ENCODE measurements at places on chromosomes 6 and 20.

DNA sequence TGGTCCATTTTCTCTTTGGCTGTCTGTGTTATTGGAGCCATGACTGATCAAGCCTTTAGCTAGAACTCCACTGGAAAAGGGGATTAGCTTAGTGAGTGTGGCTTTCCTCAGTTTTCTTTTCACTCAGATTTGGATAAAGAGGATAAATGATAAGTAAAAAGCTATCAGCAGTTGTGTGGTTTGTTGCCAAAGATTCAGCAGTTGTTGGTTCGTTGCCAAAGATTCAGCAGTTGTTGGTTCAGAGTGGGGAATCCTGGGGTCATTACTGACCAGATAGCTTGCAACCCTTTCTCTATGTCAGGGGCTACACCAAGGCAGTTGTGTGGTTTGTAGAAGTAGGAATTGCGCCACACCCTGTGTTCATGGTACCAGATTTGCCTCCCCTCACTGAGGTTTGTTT, 107.7 kb upstream of the SCP2D1 start:
- no peak for DNase-seq

DNA sequence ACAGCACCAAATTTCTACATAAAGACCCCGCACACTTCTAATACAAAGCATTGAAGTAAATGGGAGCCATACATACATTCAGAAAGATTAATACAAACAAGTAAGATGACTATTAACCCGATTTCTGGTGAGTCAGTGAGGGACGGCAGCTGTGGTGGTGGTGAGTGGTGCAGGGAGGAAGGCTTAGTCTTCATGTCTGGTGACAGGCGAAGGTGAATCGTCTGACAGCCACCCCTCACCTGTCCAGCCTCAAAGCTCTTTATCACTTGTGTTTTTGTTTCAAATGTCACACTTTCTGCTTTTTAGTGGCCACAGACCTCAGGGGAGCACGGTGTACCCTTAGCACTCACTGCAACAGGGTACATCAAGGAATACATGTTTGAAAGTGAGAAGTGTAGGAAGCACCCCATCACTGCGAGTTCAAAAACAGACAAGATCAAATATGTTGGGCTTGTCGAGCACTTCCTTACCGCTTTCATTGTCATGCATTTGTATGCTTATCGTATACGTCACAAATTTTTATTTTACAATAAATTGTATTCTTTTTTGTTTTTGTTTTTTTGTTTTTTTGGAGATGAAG, 63.5 kb downstream of the IRF4 start:
- DNase-seq, result peak; percentile 51

DNA sequence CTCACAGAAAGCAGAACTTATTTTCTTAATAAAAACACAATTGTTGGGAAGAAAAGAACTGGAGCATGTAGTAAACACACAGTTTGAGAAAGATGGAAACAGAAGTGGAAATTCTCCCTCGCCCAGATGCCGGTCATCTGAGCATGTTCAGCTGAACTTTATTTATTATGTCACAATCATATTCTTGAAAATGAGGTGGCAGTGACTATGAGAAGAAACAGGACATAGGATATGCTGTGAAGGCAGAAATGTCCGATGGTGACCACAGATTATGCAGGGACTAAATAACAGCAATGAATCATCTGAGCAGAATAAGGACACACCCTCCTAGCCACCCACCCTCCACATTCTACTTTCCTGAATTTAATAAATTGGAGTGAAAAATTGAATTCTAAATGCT, 425.3 kb upstream of the NOX3 start:
- DNase-seq, result no peak

GRCh38 chr6:43809417-43810305, 39.6 kb downstream of the VEGFA start:
- DNase-seq, result no peak

DNA sequence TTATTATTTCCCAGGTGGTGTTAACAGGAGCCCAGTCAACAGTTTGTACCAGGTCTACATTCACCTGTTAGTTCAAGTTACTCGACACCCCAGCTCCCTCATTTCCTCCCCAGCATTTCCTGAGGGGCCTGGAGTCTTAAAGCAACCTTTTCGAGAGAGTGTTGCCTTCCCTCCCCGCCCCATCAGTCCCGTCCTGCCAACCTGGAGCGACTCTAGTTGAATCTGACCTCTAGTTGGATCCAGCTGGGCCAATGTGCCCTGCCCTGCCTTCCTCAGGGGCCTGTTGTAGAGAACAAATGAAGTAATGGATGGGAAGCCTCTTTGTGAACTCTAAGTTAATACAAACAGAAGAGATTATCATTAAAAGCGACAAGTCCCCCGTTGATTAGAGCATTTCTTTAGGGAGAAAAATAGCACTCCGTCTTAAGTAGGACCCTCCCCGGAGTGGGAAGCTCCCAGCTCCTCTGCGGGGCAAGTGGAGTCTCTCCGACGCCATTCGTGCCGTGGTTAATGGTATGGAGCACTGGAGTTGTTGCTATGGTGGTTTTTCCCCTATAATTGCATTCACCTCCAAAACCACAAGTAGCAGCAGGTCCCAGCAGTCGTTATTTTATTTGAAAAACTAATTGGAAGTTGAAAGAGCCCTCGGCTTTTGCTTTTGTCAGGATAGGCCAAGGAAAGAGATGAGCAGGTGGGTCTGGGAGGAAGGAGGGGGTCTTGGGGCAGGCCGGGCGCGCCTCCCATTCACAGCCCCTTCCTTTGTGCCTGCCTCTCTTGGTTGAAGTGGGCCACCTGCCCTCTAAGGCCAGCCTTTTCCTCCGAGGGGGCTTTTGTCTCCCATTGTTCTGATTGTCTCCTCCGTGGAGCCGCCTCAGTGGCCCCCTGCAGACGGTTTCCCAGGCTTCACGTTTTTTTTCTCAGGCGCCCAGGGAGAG, 16.1 kb downstream of the GHRH start:
- DNase-seq, result no peak

GRCh38 chr20:63979229-63979556, 249 bp downstream of the SAMD10 start:
- DNase-seq, result no peak

- DNase-seq, result no peak
Observed at GRCh38 chr6:36368921-36369865, 18.3 kb downstream of the ETV7 start.

Data from stimulated activated CD8-positive, alpha-beta memory T cell treated with anti-CD3 and anti-CD28 coated beads, Interleukin-7, amount 100 ng/mL, for 4 hours (primary cell).